Lung (tissue), 17 donors: ENCODE measurements at places on chromosomes 12 and 14.

- DNase-seq: no peak
Observed at GRCh38 chr14:101078892-101079221, 175.3 kb upstream of the RTL1 start.

- DNase-seq: no peak
Observed at GRCh38 chr14:22052795-22053194, 379.2 kb upstream of the OR4E1 start.

GRCh38 chr14:58467575-58467974, 40.1 kb downstream of the KIAA0586 start:
- no peak for DNase-seq

- DNase-seq: peak; percentile 93
Observed at GRCh38 chr12:47995981-47996401, 8.3 kb downstream of the COL2A1 start.

GRCh38 chr14:98945611-98946570, 326.1 kb downstream of the BCL11B start:
- DNase-seq: peak; percentile 29

DNA sequence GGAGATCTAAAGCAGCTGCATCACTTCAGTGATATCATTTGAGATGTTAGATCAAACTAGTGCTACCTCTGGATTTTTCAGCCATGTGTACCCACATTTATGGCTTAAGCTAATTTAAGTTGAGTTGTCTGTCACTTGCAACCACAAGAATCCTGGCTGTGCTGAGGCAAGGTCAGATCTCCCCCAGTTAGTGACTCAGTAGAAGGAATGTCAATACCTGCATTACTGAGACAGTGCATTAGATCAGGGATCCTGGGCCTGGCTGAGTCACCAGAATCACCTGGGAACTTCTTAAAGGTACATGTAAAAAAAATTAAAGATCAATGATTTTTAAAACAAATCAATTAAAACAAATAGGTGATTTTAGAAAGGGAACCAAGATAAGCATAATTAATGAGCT, 84.6 kb upstream of the GRIN2B start:
- DNase-seq: no peak

- DNase-seq: no peak
Observed at GRCh38 chr14:35631071-35631805, 97.3 kb downstream of the INSM2 start.

DNA sequence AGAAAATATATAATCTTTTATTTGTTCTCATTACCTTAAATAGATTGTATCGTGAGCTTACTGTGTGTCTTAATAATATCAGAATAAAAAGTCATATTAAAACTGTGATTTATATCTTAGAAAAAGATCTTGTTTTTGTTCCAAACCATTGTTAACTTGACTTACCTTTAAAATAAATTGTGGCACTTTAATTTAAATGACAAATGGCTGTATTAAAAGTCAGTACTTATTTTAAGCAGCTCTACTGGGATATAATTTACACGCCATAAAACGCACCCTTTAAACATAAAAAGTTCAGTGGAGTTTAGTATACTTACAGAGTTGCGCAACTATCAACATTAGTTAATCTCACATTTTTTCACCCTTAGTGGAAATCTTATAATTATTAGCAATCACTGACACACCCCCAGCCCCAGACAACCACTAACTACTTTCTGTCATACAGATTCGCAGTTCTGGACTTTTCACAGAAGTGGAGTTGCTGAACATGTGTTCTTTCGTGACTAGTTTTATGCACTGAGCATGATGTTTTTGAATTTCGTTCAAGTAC, 311.7 kb downstream of the ACSS3 start:
- DNase-seq: no peak

DNA sequence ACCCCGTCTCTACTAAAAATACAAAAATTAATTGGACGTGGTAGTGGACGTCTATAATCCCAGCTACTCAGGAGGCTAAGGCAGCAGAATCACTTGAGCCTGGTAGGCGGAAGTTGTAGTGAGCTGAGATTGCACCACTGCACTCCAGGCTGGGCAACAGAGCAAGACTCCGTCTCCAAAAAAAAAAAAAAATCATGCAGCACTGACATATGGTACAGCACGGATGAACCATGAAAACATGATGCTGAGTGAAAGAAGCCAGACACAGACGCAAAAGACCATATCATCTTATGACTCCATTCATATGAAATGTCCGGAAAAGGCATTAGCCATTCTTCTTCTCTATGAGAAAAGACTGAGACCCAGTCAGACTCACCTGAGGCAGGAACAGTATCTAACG, 50.4 kb downstream of the PITPNM2 start:
- no peak for DNase-seq

- peak; percentile 22 for DNase-seq
Observed at GRCh38 chr12:28209782-28210181, 19.5 kb downstream of the CCDC91 start.

DNA sequence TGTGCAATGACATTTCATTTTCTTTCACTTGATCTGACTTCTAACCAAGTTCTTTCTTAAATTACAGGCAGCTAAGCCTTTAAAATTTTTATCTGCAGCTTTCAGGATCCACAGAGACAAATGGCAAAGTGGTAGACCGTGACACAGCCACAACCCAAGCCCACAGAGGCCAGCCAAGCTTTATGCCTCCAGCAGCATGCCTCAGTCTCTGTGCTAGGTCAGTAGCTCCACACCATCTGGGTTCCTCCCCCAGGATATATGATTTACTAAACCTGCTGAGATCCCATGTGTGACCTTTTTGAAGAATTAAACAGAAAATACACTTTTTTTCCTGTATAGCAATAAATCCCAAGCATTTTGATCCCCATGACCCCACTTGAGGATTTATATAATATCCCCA, 290.4 kb upstream of the CAND1 start:
- DNase-seq: no peak

DNA sequence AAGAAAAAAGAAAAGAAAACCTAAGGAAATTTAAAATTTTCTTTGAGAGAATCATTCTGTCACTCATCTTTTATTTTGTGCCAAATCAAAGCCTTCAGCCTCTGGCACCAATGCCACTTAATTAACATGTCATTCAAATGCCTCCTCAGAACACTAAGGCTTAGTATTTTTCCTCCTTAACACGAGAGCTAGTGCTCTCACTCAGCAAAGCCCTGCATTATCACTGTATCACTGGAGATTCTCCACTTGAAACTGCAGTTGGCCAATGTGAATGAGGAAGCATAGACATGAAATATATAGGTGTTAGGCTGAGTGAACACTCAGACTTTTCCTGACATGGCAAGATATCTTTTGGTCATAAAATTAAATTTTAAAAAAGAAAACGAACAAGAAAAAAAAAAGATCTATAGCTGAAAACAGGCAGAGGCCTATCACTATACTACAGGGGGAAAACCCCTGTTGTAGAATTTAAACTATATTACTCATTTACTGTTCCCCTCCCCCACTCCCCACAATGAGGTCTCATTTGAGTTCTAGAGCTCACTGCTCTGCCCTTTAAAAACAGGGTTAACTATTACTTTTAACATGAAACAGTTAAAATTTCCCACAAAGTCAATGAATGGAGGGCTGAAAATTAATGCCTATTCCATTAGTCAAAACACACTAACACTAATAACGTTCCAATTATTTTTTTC, 5.1 kb downstream of the MBIP start:
- DNase-seq: no peak
